Lung (tissue), 17 donors: ENCODE measurements at places on chromosomes 12 and 14. TPM values are rescaled to one million over a fixed set of nuclear protein-coding genes. Genes with fewer than 3 reads are reported as not detected.

TEP1 gene
- 21.8 TPM for total RNA-seq

ADSS1 gene
- total RNA-seq: 8.0 TPM

PLBD1 gene
- total RNA-seq: 30.5 TPM

MORN3 gene
- 2.4 TPM for total RNA-seq

TAS2R14 gene
- total RNA-seq: 13.5 TPM

DNA sequence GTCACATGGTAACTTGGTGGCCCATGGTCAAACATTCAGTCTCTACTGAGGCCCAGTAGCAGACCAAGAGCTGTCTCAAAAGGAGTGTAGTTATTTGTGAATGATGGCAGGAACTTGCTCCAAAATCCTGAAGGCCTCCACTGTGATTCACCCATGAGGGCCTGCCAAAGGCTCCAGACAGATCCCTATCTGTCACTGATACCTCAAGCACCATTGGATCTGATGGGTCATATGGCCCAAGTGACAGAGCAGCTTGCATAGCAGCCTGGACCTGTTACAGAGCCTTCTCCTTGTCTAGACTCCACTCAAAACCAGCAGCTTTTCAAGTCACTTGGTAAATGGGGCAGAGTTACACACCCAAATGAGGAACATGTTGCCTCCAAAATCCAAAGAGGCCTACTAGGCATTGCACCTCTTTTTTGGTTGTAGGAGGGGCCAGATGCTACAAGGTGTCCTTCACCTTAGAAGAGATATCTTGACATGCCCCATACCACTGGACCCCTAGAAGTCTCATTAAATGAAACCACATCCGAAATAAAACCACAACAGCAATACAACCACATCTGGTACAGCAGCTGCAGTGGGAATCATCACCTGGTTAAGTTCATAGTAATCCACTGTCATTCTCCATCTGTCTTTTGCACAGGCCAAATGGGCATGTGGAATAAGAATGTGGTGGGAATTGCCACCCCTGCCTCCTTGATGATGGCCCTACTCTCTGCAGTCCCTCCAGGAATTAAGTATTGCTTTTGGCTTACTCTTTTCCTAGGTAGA is 150.4 kb upstream of the MAX start:
- no peaks in the 10 kb centered on the region for H3K27me3 ChIP-seq
- H3K4me3 ChIP-seq: no peak overlapping the region
- H3K4me1 ChIP-seq: no peaks in the 10 kb centered on the region
- no peaks in the 10 kb centered on the region for H3K36me3 ChIP-seq

DNA sequence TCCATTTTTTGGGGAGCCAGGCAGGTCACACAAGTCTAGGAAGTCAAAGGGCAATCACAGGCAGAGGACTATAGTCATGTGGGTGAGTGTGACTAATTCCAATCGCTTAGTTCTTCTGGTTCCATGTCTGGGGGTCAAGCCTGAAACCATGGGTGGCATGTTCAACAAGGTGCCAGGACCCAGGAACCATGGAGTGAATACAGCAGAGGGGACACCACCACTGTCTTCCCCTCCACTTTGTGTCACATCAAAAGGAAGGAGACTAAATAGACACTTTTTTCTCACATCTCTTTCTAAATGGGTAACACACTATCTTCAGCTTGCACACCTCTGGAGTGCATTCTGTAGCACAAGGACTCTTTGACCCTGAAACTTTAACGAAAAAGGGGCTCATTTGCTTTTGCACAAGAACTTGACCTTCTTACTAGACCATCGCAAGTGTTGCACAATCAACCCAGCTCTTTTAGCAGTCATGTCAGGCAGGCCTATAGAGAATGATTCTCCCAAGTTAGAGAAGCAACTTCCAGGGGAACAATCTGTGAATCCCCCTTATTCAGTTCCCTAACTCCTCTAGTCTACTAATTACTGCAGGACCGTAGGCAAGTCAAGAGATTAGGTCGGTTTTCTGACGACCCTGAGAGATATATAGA is 398.7 kb downstream of the NELL2 start:
- peak; percentile 4 for DNase-seq
- no peak overlapping the region for H3K27ac ChIP-seq
- H3K4me3 ChIP-seq: no peak overlapping the region
- H3K36me3 ChIP-seq: no peaks in the 10 kb centered on the region

- no peaks in the 10 kb centered on the region for H3K27me3 ChIP-seq
- H3K36me3 ChIP-seq: no peaks in the 10 kb centered on the region
- H3K27ac ChIP-seq: no peak overlapping the region
- no peak for DNase-seq
- no peak overlapping the region for H3K4me3 ChIP-seq
- H3K4me1 ChIP-seq: no peaks in the 10 kb centered on the region
These were observed 436.3 kb downstream of the VRK1 start for GRCh38 chr14:97233319-97233985.

DNA sequence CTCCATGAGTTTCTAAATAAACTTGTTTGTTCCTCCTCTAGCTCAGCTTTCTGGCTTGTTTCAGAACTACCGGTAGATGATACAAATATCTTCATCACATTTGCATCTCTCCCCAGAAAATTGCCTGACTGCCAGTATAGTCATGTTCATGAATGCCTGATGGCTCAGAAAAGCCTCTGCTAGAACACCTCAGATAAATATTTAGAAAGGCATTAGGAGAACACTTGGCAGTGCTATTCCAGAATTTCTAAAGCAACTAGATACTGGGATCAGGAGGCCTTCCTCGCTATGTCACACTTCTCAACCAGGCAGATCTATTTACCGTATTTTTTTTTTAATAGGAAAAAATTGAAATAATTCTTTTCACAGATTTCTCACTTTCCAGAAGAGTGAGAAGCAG is 32.3 kb upstream of the KRAS start:
- H3K4me1 ChIP-seq: no peaks in the 10 kb centered on the region
- no peak for DNase-seq
- H3K4me3 ChIP-seq: no peak overlapping the region
- no peaks in the 10 kb centered on the region for H3K36me3 ChIP-seq
- H3K27ac ChIP-seq: no peak overlapping the region

GRCh38 chr12:125187148-125187745 is 122.0 kb downstream of the AACS start:
- no peak for DNase-seq
- no peaks in the 10 kb centered on the region for H3K4me1 ChIP-seq
- H3K27ac ChIP-seq: no peak overlapping the region
- no peak overlapping the region for H3K4me3 ChIP-seq
- H3K27me3 ChIP-seq: peaks cover 53% of the 10 kb centered on the region
- H3K36me3 ChIP-seq: no peaks in the 10 kb centered on the region

- no peak overlapping the region for H3K4me3 ChIP-seq
- no peaks in the 10 kb centered on the region for H3K4me1 ChIP-seq
- no peaks in the 10 kb centered on the region for H3K36me3 ChIP-seq
- no peak for DNase-seq
These were observed 146.3 kb upstream of the KRAS start for GRCh38 chr12:25397001-25397400.

GRCh38 chr12:96434107-96434506 is 33.9 kb upstream of the CDK17 start:
- no peak for DNase-seq
- no peaks in the 10 kb centered on the region for H3K36me3 ChIP-seq
- H3K4me3 ChIP-seq: no peak overlapping the region
- peaks cover 3% of the 10 kb centered on the region for H3K4me1 ChIP-seq
